ENCODE measurements at places on chromosomes 16 and 17.

DNA sequence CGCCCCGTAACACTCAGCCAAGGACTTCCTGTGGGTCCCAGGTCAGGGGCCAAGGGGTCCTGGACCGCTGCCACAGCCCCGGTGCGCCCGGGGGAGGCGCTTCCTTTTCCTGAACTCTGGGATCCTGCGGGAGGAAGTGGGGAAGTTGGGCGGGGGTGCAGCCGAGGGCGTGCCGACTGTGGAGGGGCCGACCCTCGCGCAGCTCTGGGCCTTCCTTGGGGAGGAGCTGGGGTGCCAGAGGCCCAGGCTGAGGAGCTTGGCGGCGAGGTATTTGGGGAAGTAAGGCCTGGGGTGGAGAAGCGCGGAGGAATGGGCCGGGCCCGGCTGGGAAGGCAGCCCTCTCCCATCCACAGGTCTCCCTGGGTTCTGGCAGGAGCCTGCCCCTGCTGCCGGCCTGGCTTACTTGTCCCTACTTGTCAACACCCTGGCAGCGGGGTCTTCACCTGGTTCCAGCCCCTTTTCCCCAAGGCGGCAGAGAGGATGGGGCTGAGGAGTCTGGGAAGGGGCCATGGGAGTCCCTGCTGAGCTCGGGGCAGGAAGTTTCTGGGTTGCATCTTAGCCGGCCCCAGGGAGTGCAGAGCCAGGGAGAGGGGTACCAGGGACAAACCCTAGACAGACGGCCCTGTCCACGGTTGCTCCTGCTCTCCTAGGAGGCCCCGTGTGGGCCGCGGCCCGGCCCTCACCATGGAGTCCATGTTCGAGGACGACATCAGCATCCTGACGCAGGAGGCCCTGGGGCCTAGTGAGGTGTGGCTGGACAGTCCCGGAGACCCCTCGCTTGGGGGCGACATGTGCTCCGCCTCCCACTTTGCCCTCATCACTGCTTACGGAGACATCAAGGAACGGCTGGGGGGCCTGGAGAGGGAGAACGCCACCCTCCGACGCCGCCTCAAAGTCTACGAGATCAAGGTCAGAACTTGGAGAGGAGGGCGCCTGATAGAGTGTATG lies 1.7 kb downstream of the TBKBP1 start:
- no peak for DNase-seq

DNA sequence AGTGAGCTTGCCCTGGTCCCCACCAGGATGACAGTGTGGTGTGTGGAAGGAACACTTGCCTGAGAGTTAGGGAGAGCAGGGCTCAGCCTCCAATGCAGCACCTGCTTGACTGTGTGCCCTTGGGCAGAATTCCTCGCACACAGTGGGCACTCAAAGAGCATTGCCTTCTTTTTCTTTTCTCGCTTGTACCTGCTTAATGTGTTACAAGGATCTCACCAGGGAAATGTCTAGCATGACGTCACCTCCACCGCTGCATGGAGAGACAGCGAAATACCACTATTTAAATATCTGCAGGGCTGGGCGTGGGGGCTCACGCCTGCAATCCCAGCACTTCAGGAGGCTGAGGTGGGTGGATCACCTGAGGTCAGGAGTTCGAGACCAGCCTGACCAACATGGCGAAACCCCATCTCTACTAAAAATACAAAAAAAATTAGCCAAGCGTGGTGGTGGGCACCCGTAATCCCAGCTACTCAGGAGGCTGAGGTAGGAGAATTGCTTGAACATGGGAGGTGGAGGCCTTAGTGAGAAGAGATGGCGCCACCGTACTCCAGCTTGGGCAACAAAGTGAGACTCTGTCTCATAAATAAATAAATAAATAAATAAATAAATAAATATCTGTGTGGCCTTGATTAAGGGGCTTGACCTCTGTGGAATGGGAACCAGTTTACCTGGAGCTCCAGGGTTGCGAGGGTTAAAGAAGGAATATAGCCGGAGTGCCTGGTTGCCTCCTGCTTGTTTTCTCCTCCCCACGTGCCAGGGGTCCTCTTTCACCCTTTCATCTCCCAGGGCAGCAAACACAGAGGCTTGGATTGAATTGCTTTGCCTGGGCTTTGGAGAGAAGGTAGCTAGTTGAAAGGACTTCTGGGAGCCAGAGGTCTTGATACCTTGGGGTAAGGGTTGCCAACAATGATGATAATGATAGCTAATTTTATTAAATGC lies 16.3 kb downstream of the SNX29 start:
- no peak for DNase-seq

DNA sequence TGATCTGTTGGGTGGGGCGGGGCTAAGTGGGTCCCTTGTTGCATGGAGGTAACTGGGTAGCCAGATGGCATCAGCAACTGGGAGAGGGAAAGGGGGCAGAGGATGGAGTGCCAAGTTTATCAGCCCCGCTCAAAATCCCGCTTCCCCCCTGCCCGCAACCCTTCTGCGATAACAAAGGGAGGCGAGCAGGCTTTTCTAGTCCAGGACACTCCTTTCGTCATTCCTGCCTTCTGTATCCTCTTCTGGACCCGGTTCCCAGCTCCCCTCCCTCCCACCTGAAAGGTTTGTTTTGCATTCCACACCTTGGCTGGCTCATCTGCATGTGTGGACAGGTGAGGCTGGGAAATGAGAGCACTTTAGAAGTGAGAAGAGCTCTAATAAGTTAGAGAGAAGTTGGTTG lies 53.3 kb downstream of the HLF start:
- no peak for DNase-seq

- DNase-seq: no peak
Observed at GRCh38 chr17:78361225-78361701, 1.4 kb upstream of the SOCS3 start.

- DNase-seq: no peak
Observed at GRCh38 chr16:85062845-85063244, 35.2 kb downstream of the KIAA0513 start.

- DNase-seq: no peak
Observed at GRCh38 chr16:49010879-49011278, 270.8 kb downstream of the CBLN1 start.

GRCh38 chr16:81174644-81175324 lies 63.7 kb upstream of the BCO1 start:
- DNase-seq: no peak

DNA sequence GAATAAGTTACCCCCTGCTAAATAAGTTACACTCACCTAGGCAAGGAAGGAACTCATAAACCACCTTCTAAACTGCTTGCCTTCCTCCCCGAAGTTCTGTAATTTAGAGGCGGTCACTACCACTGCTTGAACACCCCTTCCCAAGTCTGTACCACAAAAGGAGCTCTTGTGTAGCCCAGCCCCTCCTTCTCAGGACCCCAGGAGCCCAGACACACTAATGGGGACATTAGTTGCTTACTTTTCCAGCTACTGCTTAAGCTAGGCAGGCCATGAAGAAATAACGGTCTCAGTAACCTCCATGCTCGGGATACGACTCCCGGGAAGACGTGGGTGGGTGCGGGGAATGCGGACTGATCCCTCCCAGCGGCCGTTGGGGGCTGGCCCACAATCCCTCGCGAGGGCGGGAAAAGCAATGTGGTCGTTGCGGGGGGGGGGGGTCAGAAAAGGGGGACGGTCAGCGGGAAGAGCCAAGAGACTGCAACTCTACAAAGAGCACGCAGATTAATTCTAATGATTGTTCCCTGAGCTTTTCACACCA lies at the start of gene TEX14:
TSS of gene TEX14 (minus strand) at position 345 of the 538 bp plus-strand sequence. CDS start 40,044 bp downstream, outside the sequence.
- DNase-seq: no peak

- no peak for DNase-seq
Observed at GRCh38 chr16:23324727-23325126, 22.6 kb downstream of the SCNN1B start.

GRCh38 chr17:72622661-72623433 lies 469.6 kb downstream of the SLC39A11 start:
- no peak for DNase-seq

GRCh38 chr17:32558997-32559650 lies 72.3 kb downstream of the CDK5R1 start:
- no peak for DNase-seq

- no peak for DNase-seq
Observed at GRCh38 chr17:8327303-8327649, 12.4 kb upstream of the ODF4 start.

DNA sequence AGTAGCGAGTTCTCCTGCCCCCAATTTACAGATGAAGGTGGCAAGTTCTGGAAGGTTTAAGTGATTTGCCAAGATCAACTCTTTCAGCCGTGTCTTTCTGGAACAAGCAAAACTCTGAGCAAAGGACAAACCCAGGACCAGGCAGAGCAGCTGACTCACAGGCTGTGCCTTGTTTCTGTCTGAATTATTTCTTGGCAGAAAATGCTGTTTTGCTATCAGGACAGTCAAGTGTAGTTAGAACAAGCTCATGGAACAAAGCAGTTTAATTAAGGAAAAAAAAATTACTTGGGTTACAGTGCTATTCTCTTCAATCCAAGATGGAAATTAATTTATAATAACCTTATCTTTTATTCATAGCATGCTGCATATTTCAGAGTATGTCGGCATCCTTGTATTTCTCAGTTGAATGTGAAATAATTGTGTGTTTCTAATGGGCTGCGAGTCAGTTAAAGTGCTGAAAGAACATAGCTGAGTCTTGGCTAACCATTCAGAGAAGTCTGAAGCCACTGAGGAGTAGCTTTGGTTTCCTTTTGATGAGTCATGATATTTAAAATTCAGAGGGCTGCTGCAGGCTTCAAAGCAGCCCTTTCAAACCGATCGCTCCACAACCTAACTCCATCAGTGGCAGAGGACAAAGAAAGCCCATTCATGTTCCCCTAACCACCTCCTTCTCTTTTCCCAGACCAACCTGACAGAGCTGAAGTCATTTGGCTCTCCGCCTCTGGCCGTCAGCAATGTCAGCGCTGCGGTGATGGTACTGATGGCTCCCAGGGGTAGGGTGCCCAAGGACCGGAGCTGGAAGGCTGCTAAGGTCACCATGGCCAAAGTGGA lies 143.7 kb downstream of the ZNF18 start:
- no peak for DNase-seq

DNA sequence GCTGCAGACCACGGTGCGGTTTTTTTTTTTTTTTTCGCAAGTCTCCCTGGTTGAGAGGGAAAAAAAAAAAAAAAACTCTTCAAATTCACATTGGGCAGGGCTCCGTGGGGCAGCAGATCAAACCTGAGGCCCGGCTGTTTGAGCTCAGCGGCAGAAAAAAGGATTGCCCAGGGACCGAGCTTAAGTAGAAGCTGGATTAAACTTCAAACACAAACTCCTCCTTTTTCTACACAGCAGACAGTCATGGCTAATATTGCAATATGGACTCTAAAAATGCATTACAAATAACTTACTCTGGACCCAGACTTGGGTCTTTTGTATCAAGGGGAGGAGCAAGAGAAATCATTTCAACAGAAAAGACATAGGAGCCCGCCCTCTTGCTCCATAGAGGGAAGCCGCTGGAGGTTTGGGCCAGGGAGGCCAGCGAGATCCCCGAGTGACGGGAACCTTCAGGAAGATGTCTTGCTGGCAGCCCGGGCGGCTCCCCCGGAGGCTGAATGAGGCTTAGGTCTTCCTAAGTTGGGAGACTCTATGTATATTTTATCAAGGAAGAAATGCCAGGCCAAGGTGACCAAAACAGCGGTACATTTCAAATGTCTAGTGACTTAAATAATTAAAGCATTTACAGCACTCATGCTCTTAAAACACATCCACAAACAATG lies 167.7 kb downstream of the ZNF423 start:
- no peak for DNase-seq

- peak; percentile 58 for DNase-seq
Observed at GRCh38 chr17:77571155-77571981, 387.1 kb upstream of the TNRC6C start.

DNA sequence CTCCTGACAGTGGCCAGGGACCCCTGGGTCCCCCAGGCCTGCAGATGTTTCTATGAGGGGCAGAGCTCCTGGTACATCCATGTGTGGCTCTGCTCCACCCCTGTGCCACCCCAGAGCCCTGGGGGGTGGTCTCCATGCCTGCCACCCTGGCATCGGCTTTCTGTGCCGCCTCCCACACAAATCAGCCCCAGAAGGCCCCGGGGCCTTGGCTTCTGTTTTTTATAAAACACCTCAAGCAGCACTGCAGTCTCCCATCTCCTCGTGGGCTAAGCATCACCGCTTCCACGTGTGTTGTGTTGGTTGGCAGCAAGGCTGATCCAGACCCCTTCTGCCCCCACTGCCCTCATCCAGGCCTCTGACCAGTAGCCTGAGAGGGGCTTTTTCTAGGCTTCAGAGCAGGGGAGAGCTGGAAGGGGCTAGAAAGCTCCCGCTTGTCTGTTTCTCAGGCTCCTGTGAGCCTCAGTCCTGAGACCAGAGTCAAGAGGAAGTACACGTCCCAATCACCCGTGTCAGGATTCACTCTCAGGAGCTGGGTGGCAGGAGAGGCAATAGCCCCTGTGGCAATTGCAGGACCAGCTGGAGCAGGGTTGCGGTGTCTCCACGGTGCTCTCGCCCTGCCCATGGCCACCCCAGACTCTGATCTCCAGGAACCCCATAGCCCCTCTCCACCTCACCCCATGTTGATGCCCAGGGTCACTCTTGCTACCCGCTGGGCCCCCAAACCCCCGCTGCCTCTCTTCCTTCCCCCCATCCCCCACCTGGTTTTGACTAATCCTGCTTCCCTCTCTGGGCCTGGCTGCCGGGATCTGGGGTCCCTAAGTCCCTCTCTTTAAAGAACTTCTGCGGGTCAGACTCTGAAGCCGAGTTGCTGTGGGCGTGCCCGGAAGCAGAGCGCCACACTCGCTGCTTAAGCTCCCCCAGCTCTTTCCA lies 25.1 kb downstream of the C1QTNF1 start:
- no peak for DNase-seq

GRCh38 chr16:89349947-89350633 lies 132.6 kb downstream of the ZNF778 start:
- DNase-seq: no peak

DNA sequence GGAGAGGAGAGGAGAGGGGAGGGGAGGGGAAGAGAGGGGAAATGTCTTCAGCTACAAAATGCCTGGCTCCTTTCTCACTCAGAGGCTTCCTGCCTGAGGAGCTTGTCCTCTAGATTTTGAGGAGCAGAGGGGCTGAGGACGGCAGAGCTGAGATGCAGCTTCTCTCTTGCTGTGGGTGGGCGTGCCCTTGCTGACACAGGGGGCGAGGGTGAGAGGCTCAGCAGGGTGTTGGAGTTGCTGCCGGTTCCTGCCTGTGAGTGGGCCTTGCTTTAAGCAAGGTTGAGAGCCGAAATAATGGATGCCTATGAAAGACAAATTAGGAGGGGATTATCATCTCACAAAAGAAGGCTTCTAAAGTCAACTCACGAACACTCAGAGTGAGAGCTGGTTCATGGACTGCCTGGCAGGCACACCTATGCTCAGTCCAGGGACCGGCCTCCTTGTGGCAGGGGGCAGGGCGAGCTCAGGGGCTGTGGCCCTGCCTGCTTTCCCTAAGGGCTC lies 215.6 kb downstream of the MSI2 start:
- no peak for DNase-seq

GRCh38 chr16:728131-728889 lies 1.4 kb downstream of the HAGHL start:
- DNase-seq: no peak

GRCh38 chr16:86773354-86773715 lies 195.0 kb downstream of the FOXL1 start:
- DNase-seq: no peak

GRCh38 chr16:87333101-87333500 lies 15.9 kb upstream of the C16orf95 start:
- DNase-seq: no peak

- no peak for DNase-seq
Observed at GRCh38 chr16:24071666-24072360, 184.3 kb upstream of the CACNG3 start.
